COLO829 (cell line): ENCODE measurements at places on chromosomes 3 and 15.

DNA sequence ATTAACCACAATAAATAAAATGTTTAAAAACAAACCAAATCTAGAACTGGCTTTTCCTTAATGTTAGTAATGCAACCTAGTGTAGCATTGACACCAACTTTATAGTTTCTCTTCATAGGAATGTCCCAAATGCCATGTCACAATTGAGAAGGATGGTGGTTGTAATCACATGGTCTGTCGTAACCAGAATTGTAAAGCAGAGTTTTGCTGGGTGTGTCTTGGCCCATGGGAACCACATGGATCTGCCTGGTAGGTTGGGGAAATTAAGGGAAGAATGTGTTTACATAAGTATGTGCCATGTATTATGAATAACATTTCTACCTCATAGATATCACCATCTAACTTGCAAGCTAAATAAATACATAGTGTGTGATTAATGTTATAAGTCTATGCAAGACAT is 84.4 kb upstream of the GOLGA6B start:
- DNase-seq, result no peak

- DNase-seq, result no peak
These were observed 1.7 kb downstream of the BUB1B start for GRCh38 chr15:40162552-40162951.

GRCh38 chr3:15291589-15292541 is 40.5 kb downstream of the SH3BP5 start:
- no peak for DNase-seq

DNA sequence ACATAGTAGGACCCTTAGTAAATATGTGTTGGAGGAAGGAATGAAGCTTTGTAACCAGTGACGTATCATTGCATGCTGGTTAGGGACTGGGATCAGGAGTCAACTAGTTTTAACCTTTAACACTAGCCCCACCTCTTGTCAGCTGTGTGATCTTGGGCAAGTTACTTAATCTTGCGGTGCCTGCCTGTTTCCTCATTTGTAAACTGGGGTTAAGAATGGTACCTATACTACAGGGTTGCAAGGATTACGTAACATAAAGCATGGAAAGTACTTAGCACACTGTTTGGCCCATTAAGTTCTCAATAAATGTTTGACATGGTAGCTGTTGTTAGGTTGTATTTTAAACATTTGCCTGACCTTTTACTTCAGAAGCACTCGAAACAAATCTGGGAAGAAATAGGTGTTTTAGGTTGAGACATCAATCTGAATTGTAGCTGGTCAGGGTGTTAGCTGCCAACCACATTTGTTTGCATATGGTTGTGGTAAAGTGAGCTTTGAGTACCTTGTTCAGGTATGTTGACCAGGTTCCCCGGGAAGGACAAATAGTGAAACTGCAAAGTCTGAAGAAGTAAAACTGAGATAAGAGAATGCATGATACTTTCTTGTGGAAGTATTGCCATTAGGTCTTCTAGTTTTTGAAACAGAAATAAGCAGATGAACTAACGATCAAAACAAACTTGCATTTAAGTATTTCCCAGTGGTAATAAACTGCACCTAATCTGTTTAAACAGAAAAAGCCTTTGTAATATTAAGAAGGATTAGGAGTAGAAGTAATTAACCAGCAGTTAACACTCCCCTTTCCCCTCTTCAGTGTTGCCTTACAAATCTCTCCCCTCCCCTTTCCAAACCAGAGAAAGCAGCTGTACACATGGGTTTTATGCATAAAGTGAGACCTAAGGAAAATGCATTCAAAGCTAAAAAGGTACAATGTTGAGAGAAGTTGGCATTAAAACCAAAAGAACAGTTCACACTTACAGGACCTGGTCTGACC is 25.8 kb upstream of the SCAANT1 start:
- DNase-seq, result no peak

DNA sequence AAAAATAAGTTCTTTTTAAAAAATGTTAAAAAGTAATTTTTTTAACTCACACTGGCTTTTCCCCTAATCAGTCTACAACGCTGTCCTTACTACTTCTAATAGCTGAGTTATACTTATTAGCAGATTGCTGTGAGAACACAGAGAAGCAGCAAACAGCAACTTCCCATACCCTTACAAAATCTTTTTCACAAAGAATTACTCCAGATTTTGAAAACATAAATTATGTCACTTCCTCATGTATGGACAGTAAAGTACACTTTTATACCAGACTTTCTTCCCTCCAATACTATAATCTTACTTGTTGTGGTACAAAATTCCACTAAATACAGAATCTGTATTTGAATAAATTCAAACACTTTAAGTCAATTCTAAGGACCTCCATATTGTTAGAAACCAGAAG is 2.1 kb downstream of the PHC3 start:
- DNase-seq, result no peak

DNA sequence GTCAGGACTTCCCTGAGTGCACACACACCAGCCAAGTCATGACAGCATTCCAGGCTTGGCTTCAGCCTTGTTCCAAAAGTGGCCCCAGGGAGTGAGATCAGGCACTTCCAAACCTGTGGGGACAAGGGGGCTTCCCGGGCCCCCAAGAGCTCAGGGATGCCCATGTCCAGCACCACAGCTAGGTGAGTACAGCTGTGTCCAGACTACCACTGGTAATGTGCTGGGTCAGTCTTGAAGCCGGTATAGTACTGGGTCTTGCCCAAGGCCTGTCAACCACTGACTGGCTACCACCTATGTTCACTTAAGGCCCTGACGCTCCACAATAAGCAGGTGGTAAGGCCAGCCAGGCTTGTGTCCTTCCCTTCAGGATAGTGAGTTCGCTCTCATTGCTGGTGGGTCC is 249.3 kb downstream of the UNC13C start:
- no peak for DNase-seq

DNA sequence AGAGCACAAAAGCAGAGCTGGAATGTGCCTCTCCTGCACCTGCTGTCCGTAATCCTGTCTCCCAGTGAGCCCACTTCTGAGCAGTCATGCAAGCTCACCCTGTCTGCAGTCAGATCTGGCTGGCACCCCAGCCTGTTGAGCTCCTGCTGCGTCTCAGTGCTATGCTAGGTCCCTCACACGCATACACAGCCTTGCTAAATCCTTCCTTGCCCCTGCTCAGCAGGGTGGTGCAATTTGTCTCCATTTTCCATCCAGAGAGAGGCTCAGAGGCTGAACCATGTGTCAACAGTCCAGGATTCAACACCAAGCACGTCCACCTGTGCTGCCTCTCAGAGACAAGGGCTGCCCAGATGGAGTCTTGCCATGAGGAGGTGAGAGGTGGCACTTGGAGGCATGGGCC is 11.0 kb downstream of the POMGNT2 start:
- DNase-seq, result no peak

GRCh38 chr3:16665282-16665741 is 60.1 kb upstream of the DAZL start:
- DNase-seq, result no peak

GRCh38 chr3:52299247-52299878 is 11.7 kb downstream of the GLYCTK start:
- DNase-seq, result no peak

DNA sequence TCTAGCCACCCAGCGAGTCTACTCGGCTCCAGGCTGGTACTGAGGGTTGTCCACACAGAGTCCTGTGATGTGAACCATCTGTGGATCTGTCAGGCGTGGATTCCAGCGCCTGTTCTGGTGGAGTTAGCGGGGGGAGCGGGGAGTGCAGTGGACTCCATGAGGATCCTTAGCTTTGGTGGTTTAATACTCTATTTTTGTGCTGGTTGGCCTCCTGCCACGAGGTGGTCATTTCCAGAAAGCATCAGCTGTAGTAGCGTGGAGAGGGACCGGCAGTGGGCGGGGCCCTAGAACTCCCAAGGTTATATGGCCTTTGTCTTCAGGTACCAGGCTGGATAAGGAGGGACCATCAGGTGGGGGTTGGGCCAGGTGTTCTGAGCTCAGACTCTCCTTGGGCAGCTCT is 446.5 kb downstream of the EDEM1 start:
- no peak for DNase-seq
